ENCODE measurements at places on chromosomes 1 and 21. TPM values are rescaled to one million over a fixed set of nuclear protein-coding genes. Genes with fewer than 3 reads are reported as not detected.

OR6K2 gene
- total RNA-seq = not detected

UBL4B gene
- not detected for total RNA-seq

GRCh38 chr1:189868021-189868420 lies 609.6 kb downstream of the BRINP3 start:
- no peak for DNase-seq

LIN28A gene
- total RNA-seq = 1,150 TPM

DNA sequence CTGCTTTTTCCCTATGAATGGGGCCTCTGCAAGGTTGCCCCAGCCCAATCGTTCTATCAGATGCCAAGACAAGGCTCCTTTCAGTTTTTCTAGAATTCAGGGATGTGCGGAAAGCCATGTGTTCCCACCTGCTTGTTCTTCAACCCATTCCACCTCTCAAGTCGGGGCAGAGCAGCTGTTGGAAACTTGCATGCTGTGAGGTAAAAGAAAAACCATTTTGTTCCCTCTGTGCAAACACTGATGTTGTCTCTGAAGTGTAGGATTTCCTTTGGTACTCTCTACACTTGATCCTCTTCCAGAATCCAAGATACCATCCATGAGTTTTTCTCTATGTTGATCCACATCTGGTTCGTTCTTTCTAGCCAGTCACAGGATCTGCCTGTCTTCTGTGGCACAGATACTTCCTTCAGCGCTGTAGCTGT lies 7.3 kb downstream of the IER5 start:
- DNase-seq = no peak

GRCh38 chr1:109775398-109775797 lies 11.7 kb upstream of the EPS8L3 start:
- DNase-seq = peak; percentile 3

DNA sequence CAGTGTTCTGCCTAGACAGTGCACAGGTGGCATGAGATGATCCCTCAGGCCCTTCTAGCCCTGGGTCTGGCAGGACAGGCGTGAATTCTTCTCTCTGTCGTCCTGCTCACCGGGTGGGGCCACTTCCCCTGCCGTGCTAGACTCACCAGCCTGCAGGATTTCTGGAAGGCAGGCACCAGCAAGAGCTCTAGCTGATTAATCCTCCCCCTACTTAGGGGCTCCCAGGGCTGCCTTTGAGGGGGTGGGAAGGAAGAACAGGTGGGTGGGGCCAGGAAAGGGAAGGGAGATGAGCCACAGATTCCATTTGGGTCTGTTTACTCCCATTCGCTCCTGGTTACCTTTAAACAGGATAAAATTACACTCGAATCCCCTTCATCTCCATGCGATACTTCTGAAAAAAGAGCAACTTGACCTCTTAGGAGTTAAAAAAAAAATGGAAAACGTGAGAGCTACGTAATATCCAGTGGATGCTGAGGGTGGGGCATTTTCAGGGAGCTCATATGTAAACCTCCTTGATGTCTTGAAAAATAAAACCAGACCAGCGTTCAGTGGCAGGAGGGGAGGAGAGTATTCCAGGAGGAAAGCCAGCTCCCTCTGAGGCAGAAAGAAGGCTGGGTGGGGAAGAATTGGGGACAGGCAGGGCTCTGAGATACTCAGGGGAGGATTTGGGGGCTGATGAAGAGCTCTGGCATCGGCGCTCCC lies 665.5 kb downstream of the PTPRU start:
- peak; percentile 34 for DNase-seq

GRCh38 chr1:155321639-155322503 lies 1.2 kb downstream of the RUSC1 start:
- no peak for DNase-seq

PBXIP1 gene
- 26.5 TPM for total RNA-seq

GRCh38 chr1:63787875-63788274 lies 14.1 kb downstream of the ROR1 start:
- no peak for DNase-seq

- DNase-seq = no peak
These were observed 17.4 kb upstream of the METTL18 start for GRCh38 chr1:169812131-169812530.

- DNase-seq = no peak
These were observed 173.4 kb upstream of the HMCN1 start for GRCh38 chr1:185560760-185561159.

EXTL1 gene
- total RNA-seq = 1.9 TPM

MNDA gene
- not detected for total RNA-seq

RHOC gene
- total RNA-seq = 68.9 TPM

GRCh38 chr1:7707527-7707926 lies 63.6 kb upstream of the VAMP3 start:
- no peak for DNase-seq

DNA sequence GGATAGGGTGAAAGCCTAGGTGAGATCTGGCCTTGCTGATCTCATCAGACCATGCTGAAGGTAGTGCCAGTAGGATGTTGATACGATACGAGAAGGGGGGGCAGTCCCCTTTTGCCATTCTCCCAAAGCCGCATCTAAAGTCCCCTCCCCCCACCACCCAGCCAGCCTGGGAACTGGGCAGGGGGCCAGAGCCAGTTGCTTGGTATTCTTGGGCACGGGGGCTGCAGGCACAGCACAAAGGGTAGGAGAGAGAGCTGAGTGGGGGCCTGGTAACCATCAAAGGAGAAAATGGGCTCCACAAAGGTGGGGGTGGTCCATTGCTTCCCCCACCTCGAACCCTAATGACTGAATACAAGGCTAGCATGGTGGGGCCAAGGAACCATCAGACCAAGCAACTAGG lies 5.4 kb downstream of the PEA15 start:
- DNase-seq = no peak

DNA sequence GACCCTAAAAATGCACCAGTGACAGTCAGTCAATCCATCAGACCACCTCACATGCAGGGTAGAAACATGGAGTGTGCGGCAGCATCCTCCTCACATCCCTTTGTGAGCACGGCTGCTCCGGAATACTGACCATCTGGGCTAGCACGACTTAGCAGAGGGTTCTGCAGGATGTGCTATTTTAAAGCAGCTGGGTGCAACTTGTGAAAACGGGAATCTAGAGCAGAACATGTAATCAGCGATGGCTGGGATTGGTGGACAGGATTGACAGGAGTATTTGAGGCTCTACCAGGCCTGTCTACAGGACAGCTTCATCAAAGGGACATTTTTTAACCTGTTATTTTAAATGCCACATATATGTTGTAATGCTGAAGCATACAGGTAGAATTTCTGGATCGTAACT lies 16.8 kb upstream of the PLEKHM2 start:
- no peak for DNase-seq

GRCh38 chr1:74205266-74205665 lies 7.2 kb downstream of the FPGT start:
- DNase-seq = no peak

- DNase-seq = no peak
These were observed 569.3 kb upstream of the ZRANB2 start for GRCh38 chr1:71650119-71650518.

- no peak for DNase-seq
These were observed 130.9 kb downstream of the FOXD2 start for GRCh38 chr1:47568763-47569162.

DNA sequence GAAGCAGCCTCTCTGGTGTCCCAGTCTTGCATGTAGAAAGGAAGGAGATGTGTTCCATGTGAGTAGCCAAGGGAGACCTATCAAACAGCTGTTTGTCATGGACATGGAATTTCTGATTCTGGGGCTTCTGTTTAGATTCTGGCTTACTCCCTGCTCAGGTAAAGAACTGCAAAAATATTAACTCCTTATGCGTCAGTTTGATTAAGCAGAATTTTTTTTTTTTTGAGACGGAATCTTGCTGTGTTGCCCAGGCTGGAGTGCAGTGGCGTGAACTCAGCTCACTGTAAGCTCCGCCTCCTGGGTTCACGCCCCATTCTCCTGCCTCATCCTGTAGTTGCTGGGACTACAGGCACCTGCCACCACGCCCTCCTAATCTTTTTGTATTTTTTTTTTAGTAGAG lies 6.8 kb downstream of the ARV1 start:
- DNase-seq = no peak

DNA sequence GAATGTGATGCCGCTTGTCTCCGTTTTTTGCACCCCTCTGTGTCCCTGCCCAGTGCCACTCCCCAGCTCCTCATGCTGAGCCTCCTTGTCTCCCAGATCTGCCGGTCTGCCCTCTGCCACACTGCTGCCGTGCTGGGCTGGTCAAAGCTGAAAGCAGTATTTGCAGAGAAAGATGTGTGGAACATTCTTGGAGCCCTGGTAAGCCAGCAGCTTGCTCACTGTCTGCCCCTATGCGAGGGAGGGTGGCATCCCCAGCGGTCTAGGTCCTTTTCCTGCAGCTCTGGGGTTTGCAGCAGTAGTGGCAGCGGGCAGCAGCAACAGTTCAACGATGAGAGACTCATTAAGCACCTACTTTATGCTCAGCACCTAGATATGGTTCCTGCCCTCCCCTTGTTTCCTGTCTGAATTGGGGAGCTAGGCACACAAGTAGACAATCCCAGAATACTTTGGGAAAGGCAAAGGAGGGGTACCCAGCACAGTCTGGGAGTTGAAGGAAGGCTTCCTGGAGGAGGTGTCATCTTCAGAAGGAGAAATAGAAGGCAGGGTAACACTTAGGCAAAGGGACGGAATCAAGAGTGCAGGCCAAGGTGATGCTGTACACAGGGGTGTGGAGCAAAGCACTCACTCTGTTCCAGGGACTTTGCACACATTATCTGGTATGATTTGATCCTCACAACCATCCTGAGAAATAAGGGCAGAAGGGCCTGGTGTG lies 63.1 kb downstream of the KIF21B start:
- no peak for DNase-seq

DNA sequence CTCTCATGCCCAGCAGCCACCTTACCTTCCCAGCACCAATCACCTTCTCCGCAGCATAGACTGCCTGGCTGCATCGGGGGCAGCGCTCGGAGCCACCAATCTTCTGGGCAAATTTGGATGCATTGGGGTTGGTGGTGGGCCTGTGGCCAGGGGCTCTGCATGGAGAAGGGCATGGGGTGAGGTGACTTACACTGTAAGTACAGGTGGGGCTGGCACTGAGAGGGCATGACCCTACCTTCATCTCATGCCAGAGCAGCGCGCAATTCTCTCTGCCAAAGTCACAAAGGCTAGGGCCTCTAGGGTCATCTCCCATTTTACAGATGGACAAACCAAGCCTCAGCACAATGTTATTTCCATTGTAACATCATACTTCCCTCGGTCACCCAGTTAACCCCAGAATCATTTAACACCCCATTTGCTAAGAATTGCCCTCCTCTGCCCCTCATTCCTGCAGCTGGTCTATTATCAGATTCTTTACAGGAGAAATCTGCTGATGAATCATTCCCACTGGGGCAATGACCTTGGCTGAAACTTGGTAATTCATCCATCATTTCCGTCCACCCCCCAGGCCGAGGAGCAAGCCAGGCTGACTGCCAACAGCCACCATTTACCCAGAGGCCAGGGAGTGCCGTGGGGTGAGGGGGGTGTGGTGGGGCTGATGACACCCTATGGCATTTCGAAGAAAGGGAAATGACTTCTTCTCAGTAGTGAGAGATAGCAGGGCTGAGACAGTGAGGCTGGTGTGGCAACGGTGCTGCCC lies 17.9 kb downstream of the CSRP1 start:
- no peak for DNase-seq

DNA sequence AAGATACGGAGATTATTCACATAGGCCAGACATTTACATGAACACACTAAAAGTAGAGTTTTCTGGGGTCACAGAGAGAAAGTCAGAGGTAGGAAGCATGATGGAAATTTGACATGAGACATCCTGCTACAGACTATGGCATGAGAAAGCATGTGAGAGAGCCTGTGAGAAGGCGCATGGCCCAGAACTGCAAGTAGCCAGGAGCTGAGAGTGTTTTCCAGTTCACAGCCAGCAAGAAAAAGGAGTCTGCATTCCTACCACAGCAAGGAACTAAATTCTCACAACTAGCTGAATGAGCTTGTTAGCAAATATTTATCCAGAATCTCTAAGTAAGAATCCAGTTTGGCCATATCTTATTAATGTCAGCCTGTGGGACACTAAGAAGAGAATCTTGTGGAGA lies 673.3 kb downstream of the BRINP3 start:
- DNase-seq = no peak

RAVER2 gene
- 20.1 TPM for total RNA-seq

TSPAN2 gene
- total RNA-seq = 12.0 TPM

GRCh38 chr1:20992322-20993056 lies 184.2 kb downstream of the EIF4G3 start:
- no peak for DNase-seq

GRCh38 chr21:46061063-46061462 lies 36.8 kb upstream of the COL6A2 start:
- DNase-seq = no peak

- peak; percentile 37 for DNase-seq
These were observed 113.5 kb downstream of the GDAP2 start for GRCh38 chr1:117815926-117816325.

GRCh38 chr1:5886541-5887348 lies 105.5 kb downstream of the NPHP4 start:
- DNase-seq = no peak

GRCh38 chr21:31424058-31424457 lies 80.0 kb upstream of the TIAM1 start:
- no peak for DNase-seq

DNA sequence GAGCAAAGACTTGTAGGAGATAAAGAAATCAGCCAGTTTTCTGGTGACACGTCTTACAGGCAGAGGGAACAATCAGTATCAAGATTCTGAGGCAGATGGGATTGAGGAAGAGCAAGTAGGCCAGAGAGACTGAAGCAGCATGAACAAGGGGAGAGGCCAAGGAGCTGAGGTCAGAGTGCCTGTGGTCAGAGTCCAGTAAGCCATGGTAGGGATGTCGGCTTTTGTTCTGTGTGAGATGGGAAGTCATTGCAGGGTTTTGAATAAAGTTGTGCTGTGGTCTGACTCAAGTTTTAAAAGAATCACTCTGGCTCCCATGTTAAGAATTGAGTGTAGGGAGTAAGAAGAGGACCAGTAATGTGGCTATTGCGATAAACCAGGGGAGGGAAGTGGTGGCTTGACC lies 85.9 kb upstream of the IVNS1ABP start:
- no peak for DNase-seq

DNA sequence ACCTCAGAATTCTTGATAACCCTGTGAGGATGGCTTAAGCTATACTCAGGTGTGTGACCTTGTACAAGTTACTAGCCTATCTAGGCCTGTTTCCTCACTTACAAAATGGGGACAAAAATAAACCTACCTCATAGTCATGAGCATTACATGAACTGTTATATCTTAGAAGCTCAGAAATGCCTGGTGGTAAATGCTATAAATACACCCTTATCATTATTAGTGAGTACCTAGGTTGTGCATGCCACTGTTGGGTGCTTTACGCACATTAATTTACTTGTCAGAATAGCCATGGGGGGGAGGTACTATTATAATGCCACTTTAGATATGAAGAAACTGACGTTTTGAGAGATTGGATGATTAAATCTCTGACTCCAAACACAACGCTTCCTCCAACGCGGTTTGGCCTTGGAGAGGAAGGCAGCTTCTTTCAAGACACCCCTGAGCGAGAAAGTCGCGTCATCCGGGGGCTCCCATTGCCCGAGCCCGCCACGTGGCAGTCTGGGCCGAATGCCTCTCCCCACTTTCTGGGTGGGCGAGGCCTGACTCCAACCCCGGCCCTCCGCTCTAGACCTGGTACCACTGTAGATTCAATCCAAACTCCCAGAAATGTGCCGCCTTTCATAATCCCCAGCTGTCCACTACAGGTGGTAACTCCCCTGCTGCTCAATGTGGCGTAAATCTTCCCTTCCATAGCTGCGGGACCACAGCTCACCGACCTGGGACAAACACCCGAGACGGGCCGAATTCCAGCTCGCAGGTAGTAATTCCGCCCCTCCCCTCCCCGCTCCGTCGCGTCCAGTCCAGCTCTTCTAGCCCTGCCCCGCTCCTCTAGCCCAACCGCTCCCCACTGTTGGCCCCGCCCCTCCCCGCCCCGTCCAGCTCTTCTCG lies 771 bp upstream of the RAD54L start:
- DNase-seq = no peak
